ENCODE measurements at places on chromosomes 7 and 10.

- DNase-seq = no peak
Measured at GRCh38 chr7:134752006-134752760, 27.3 kb upstream of the CALD1 start.

GRCh38 chr10:11683529-11684320, 58.5 kb upstream of the ECHDC3 start:
- no peak for DNase-seq

DNA sequence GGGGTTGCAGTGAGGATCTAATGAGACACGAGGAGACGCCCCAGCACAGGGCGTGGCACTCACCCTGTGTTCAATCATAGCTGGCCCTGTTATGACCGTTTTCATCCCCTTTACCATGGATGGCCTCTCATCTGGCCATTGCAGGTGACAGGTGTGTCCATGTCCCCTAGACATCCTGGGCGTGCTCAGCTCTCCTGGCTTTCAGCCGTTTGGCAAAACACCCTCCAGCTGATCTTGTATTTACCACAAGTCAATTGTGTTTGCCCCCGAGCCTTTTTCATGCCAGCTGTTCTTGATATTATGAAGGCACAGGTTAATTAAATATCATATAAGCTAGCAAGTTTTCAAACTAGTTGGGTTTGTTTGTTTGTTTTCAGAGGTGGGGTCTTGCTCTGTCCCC, 97.1 kb downstream of the CHST15 start:
- no peak for DNase-seq

DNA sequence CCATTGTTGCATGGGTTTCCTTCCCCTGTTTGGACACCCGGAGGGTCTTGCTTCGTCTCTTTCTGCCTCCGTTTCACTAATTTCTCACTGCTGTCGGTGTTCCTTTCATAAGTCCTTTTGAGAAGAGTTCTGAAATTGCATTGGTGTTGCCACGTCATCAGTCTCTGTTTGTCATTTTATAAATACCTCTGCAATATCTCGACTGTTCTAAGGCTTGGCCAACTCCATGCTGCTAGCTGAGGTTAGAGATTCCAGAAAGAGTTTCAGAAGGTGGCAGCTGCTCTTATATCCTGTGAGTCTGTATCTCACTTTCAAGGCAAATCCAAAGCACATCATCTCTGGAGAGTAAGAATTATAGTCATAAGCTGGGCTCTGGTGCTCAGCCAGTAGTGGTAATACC, 148.0 kb upstream of the INSYN2A start:
- no peak for DNase-seq

DNA sequence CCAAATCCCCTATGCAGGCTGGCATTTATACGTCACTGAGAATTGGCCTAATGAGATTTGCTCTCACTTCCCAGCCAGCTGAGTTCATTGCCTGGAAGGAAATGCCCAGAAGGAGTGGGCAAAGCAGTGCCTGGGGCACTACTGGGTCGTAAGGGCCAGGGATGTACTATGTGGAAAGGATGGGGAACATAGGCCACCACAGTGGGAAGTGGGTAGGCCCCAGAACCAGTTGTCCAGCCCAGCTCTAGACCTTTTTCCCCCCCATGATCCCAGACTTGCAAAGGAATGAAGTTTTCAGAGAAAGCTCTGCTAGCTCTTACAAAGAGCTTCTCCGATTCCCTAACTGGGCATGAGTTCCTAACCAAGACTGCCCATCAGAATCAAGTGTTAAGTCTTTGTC, 13.9 kb downstream of the TRPV5 start:
- no peak for DNase-seq

GRCh38 chr10:59176241-59177030, at the start of gene PHYHIPL:
Gene PHYHIPL (plus strand): TSS chr10:59176643. CDS start chr10:59176854, 211 bp downstream.
- DNase-seq = no peak

GRCh38 chr7:106019470-106019820, 56.4 kb downstream of the CDHR3 start:
- no peak for DNase-seq

- DNase-seq = peak; percentile 28
Measured at GRCh38 chr7:1192171-1192676, 32.2 kb upstream of the ZFAND2A start.

DNA sequence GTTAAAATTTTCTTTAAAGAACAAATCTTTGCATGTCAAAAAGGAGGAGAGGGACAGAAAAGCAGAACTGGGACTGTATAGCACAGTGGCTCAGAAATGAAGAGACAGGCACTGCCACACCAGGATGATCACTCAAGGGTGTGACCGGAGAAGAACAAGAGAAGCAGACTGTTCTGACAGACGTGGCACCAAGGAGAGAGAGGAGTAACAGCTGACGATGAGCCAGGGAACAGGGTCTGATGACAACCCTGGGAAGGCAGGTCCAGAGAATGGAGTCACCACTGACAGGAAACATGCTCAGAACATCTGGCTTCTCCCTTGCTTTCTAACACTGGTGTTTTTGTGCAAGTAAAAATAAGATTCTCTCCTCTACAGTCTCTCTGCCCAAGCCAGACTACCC, 14.6 kb upstream of the VAX1 start:
- DNase-seq = no peak

DNA sequence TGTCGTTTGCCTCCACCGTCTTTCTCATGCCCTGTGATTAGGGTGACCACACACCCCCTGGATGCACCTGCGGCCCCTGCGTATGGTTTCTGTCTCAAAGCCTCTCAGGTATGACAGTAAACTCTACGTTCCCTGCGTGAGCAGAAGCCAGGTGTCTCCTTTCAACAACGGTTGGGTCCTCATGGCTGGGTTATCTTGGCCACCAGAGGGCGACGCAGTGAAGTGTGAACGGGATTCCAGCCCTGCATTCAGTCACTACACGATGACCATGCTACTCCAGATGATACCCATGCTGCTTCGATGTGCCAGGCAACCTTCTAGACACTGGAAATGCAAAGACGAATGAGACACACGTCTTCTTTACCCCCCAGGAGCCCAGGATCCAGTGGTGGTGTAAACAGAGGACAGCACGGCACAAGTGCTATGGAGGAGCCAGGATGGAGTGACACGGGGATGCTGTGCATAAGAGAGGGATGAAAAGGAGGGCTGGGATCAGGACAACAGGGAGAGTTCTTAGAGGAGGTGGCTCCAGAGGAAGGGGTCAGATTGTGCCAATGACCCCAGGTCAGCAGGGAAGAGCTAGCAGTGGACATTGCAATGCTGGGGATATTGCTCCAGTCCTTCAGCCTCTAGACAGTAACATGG, 228.1 kb upstream of the PFKP start:
- DNase-seq = no peak

GRCh38 chr10:84452003-84452402, 123.6 kb downstream of the CCSER2 start:
- no peak for DNase-seq

- DNase-seq = peak; percentile 7
Measured at GRCh38 chr7:29113384-29114102, 32.8 kb downstream of the CPVL start.

DNA sequence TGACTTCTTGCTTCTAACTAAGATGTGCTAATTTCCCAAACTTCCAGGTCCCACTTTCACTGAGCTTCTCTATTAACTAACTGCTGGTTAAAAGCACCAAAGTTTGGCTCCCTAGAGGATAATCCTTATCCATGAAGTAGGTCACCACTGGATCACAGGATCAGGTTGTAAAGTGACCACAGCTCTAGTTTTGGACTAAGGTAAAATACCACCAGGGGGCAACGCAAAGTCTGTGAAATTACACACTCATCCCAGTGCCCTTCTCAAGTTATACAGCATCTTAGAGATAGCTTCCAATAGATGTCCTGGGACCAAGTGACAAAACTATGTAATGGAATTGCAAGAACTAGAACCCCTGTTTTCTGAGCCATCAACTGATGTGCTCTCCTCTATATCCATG, 116.4 kb upstream of the ASAH2 start:
- peak; percentile 16 for DNase-seq

- no peak for DNase-seq
Measured at GRCh38 chr7:18529239-18529638, 33.7 kb downstream of the HDAC9 start.

DNA sequence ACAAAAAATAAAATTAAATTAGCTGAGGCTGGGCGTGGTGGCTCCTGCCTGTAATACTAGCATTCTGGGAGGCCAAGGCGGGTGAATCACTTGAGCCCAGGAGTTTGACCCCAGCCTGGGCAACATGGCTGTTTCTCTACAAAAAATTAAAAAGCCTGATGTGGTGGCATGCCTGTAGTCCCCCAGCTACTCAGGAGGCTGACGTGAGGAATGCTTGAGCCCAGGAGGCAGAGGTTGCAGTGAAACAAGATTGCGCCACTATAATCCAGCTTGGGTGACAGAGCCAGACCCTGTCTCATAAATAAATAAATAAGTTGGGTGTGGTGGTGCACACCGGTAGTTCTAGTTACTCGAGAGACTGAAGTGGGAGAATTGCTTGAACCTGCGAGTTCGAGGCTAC, 65.1 kb downstream of the GNA12 start:
- DNase-seq = no peak

DNA sequence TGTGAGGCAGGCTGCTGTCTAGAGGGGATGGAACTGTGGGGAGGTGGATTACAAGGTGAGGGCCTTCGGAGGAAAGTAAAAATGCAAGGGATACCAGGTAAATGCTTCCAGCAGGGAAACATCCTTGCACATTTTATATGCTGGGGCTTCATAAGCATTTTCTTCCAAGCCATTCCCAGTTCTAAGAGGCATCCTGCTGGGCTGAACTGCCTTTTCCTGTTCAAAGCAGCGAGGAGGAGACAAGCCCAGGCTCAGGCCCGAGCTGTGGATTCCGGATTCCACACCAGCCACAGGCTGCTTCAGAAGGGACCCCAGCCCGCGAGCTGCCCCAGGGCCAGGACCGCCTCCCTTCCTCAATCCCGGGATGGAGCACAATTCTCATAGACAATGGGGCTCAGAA, 249.7 kb downstream of the TNS3 start:
- DNase-seq = no peak

DNA sequence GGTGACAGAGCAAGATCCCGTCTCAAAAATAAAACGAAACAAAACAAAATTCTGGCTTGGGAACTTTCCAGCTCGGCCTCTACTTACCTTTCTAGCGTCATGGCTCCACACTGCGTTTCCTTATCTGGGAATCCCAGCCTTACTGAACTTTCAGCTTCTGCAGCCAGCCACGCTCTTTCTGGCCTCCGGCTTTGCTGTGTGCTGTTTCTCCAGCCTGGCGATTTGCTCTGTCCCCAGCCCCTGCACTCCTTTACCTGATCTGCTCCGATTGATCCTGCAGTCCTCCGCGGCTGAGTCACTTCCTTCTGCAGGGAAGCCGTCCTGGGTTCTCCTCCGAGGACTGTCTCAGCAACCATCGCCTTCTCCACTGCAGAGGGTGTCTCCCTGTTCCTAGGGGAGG, 71.0 kb upstream of the FAM171A1 start:
- no peak for DNase-seq

GRCh38 chr10:10846504-10846900, 171.2 kb upstream of the CELF2 start:
- DNase-seq = no peak

DNA sequence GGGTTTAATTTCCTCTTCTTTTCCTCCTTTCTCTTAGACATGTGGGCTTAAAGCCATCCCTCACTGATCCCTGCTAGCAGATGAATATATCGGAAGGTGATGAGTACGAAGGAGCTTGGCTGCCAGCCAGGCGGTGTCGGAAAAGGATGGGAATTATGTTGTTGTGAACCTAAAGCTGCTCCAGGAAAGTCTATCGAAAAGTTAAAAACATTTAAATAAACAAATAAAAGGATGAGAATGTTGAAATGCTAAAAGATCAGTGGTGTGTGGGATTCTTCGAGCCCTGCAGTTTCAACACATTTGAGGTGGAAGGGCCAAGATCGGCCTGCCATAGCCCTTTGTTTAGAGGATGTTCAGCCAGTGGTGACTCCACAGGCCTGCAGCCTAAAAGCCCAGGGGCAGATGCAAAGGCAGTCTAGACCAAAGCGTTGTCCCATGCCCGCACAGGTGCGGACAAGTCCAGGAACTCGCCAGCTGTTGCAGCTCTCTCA, 107.9 kb downstream of the JCAD start:
- no peak for DNase-seq

DNA sequence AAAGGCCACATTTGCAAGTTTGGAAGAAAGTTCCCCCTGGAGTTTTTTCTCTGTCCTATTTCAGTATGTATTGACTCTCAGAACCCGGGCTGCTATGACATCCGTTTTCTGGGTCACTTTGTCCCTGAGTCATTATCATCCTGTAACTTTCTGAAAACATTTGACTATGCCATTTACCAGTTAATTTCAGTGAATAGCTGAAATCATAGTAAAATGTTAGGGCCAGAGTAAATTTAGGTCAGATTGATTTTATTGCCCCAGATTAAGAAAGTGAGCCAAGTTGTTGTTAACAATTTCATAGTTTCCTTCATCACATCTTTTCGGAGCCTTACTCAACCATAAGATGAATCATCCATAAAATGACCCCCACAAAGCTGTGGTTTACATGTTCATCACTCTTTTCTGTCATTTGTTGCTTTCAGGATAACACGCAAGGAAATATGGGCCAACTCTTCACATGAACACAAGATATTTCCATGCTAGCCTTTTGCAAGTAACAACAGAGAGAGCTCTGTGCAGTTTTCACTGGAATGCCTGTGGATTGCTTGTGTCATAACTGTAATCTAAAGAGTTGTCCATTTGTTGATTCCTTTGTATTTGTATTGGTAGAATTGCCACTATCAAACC, 3.9 kb upstream of the MACC1 start:
- DNase-seq = no peak

GRCh38 chr10:112887968-112888367, 62.1 kb upstream of the TCF7L2 start:
- DNase-seq = no peak

GRCh38 chr7:72112530-72112929, 299.6 kb downstream of the CALN1 start:
- DNase-seq = no peak

DNA sequence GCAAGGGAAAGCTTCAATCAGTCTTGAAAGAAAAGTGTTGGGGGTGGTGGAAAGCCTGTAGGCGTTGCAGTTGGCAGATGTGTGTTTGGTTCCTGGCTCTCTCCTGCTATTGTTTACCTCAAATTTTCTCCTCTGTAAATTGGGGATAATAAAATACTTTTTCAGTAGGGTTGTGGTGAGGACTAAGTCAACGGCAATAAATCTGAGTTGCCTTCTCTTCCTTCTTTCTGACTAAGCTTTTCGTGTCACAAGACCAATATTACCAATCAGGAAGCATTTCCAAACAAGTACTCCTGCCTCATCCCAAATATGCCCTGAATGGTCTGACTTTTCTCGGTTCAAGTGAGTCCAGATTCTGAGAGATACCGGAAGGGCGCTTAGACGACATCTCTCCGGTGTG, 54.0 kb downstream of the CREB5 start:
- no peak for DNase-seq

GRCh38 chr7:77482015-77482414, 55.1 kb upstream of the PTPN12 start:
- no peak for DNase-seq

- no peak for DNase-seq
Measured at GRCh38 chr7:376306-377079, 86.5 kb downstream of the FOXL3 start.

DNA sequence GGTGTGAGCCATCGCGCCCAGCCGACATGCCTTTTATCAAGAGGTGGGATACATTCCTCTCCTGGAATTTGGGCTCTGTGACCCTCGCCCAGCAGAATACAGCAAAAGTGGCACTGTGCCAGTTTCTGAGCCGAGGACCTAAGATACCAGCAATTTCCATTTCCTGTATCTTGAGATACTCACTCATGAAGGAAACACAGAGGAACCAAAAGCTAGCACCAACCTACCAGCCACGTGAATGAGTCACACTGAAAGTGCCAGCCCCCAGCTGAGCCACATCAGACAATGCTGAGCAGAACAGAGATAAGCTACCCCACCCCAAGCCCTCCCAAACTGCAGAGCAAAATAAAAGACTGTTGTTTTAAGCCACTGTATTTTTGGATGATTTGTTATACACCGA, 56.3 kb downstream of the CACUL1 start:
- DNase-seq = peak; percentile 82
